ENCODE measurements at places on chromosomes 1 and 21.

DNA sequence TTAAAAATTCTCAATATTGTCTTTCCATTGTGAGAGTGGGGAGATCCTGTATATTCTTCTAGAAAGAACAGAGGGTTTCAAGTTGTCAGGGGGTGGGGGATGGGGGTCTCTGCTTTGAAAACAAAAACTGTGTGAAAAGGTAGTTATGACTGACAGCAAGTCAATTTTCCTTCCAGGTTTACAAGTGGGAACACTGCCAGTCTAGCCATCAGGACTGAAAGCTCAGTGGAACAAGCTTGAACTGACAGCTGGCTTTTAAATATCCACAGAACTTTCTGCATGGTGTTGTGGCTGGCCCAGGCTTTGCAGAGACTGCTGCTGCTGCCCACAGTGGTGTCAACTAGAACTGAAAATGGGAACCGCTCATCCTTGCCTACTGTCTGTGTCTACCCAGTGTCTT lies 162.6 kb downstream of the TNR start:
- DNase-seq: no peak

GRCh38 chr1:67691712-67692111 lies 6.7 kb downstream of the GADD45A start:
- DNase-seq: no peak

DNA sequence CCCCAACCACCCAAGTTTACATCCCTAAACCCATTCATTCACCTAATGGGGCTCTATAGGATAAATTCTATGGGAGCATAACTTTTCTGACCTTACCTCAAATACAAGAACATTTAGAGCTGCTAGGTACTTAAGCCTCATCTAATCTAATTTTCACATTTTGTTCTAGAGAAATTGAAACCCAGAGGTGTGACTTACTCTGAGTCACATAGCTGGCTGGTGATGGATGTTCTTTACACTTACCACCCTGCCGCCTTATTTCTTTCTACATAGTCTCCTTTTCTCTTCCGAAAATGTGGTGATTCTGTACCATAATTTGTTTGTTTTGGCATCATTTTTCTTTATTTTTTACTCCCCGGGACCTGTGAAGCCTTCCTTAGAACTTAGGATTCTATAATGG lies 20.3 kb downstream of the TIPRL start:
- no peak for DNase-seq

GRCh38 chr21:28104346-28104745 lies 888.3 kb downstream of the LTN1 start:
- DNase-seq: no peak

DNA sequence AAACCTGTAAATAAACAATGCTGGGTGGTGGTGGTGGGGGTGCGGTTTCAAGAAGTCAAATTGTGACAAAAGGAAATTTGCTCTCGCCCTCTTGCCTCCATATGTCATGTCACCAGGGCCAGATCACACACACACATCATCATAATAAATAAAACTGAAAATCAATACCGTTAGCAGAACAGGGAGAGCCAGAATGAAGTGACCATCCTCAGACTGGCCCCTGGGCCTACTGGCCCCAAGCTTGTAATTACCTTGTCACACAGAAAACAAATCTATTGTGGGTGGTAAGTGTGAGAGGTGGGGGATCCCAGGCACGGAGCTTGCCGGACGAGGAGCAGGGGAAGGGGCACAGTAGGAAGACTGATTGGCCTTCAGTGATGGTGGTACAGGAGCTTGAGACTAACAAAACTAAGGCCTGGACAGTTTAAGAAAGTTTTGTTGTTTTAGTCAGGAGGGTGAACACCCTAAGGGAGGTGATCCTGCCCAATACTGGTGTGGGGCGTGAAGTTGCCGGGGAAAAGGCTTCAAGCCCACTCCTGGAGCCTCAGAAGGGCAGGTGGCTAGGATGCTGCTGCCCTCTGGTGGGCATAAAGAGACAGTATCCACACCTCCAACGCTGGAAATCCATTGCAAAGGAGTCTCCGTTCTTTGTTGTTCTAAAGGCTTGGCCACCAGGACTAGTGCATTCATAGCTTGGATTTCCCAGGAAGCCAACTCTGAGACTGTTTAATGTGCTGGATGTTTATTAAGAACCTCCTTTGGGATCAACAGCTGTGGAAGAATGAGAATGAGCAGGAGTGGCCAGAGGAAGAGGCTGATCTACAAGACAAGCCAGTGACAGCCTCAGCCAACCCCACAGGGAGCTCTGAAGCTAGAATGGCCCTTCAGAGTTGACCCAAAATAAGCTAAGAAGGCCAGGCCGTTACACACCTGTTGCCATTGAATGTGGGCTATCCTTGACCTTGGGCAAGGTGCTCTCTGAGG lies 8.1 kb upstream of the C1orf216 start:
- peak; percentile 57 for DNase-seq
